Small intestine (tissue), 16 donors: ENCODE measurements at places on chromosomes 3 and 15. TPM values are rescaled to one million over a fixed set of nuclear protein-coding genes. Genes with fewer than 3 reads are reported as not detected.
A peak's percentile ranks its signal among the peaks of the same experiment; 100 is the strongest.

Gene CHL1
- polyA plus RNA-seq, result 6.6 TPM

DNA sequence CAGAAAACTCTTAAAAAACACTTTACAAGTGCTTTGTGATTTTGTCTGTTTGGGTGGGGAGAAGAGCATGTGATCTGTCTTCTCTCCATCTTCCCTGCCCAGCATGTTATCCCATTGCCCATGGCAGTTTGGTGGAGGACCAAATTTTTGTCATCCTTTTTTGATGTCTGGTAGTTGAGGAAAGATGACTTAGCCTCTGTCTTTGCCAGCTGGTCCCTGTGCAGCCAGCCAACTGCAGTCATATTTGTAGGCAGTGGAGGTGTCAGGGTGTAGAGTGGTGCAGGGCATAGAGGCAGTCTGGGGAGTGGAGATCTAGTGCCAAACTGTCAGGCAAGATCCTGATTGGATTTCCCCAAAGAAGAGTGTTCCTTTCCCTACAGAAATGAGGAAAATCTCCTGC lies 40.7 kb downstream of the GASK1A start:
- no peak for DNase-seq

- DNase-seq, result peak; percentile 83
These were observed 54.7 kb downstream of the FAM81A start for GRCh38 chr15:59492389-59493377.

GRCh38 chr3:101849714-101850245 lies 466 bp downstream of the NFKBIZ start:
- DNase-seq, result no peak

DNA sequence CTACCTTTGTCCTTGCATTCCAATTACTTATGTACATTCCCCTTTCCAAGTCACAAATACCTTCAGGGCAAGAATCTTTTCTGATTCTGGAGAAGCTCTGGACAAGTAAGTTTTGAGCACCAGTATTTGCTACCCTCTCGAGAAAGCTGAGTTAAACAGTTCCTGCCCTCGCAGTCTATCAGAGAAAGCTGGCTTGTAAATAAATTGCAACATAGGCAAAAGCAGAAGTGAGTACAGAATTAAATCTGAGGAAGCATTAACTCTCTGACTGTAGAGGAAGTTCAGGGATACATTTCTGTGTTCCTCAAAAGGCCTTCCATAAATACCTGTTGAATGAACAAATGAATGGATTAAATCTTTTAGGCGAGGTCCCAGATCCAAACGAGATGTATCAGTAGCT lies 1.2 kb downstream of the OSBPL11 start:
- DNase-seq, result peak; percentile 42

DNA sequence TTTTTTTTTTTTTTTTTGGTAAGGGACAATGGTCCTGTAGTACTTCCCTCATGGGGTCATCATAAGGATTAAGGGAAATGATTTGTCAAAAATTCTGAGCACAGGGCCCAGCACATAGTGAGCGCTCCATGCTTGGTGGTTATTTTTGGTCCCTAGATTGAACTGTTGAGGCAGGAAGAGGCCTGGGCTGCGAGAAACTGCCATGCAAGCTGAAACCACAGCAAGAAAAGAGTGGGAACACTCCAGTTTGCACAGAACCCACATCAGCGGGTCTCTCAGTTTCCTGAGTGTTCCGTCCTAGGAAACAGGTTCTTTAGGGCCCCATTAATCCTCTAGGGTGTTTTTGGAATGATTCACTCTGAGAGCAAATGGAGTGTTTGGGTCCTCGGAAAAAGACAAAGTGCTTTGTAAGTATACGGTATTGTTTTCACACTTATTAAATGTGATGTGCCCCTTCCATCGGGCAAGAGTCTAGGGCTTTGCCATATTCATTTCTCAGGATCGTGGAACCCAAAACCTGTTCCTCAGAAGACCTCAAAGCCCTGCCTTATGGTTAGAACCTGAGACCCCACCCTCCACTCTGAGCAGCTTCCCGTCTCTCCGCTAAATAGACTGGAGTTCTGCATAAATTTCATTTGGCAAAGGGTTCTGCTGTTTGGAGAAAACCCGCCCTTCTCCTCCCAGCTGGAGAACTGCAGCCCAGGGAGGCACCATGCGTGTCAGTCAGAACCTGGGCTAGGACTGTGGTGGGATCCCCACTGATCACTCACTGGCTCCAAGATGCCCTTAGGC lies 60.4 kb downstream of the SPSB4 start:
- DNase-seq, result no peak

DNA sequence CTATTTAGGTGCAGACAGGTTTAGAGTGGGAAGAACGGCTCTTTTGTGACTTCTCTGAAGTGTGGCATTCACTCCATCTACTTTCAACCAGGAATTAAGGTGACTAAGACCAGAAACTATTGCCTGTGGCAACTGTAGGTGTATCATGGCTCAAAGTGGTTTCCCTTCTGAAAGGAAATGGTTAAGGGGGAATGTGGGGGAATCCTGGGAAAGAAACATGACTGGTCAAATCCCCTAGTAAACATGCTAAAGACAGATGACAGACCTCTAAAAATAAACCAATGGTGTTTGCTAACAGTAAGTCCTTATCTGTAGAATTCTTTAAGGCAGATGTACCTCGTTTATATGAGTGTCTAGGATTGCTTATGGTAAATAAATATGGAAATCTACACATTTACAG lies 56.9 kb downstream of the MEGF11 start:
- DNase-seq, result no peak

- DNase-seq, result no peak
These were observed 17.6 kb upstream of the SEMA5B start for GRCh38 chr3:123044981-123045763.

DNA sequence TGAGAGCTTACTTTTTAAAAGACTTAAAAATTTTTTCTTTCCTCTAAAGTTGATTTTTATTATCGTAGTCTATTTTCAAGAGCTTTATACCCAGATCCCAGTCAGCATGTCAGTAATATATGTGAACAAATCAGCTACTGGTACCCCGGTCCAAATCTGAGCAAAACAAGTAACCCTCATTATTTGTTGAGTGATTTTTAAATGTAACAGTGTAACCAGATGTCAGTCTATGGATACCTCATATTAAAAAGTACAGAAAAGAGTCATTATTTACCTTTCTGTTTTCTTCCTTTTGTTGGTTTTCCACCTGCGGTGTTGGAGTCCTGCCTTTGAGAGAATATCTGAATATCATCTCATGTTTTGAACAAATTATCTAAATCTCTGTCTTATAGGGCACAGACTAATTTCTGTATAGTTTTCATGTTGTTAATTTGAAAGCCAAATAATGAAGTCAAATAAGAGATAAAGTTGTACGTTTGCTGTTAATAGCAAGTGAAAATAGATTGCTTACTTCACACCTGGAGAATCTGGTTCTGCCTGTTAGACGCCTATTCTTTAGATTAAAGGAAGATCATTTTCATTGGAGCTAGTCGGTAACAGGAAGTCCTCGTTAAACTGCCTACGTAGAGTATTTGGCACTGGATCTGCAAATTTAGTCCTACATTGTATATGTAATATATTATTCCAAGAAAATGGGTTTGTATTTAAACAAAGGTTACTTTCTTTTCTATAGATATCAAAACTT lies at the start of gene STX19:
Gene STX19 (minus strand): TSS at position 505 of the 745 bp plus-strand sequence. CDS start 13,328 bp downstream, outside the sequence.
- peak; percentile 89 for DNase-seq

GRCh38 chr3:174125267-174125824 lies 727.8 kb downstream of the NLGN1 start:
- peak; percentile 37 for DNase-seq

DNA sequence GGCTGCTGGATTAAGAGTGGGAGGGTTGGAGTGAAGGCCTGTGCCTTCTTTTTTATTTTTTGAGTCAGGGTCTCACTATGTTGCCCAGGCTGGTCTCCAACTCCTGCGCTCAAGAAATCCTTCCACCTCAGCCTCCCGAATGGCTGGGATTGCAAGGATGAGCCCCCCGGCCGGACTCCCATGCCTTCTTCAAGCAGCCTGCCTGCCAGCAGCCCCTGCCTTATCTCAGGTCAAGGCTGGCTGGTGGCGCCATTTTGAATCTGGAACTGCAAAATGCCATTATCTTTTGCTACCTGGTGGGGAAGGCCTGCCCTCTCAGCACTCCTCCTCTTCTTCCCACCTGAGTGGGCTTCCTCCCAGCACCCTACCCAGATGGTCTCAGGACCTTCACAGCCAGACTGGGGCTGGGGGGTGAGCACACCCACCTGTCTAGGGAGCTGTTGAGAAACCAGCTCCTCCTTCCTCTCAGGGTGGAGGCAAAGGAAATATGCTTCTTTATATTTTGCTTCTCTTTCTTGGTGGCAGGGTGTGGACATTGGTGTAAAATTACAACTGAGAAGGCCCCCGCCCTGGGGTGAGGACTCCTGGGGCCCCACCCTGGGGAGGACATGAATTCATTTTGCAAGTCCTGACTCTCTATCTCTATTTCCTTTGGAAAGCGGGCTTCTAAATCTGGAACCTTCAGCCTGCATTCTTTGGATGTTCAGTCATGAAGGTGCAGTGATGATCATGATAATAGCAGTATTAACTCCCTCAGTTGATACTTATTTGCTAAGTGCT lies 7.7 kb upstream of the FLNB start:
- no peak for DNase-seq

DNA sequence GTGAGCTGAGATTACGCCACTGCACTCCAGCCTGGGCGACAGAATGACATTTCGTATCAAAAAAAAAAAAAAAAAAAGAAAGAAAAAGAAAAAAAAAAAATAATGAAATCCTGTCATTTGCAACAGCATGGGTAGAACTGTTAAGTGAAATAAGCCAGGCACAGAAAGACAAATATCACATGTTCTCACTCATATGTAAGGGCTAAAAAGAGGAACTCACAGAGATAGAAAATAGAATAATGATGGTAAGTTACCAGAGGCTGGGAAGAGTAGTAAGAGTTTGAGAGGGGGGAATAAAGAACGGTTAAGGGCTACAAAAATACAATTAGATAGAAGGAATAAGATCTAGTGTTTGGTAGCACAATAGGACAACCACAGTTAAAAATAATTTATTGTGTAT lies 19.7 kb downstream of the DENND6A start:
- no peak for DNase-seq

Gene EID1
- 85.2 TPM for polyA plus RNA-seq

DNA sequence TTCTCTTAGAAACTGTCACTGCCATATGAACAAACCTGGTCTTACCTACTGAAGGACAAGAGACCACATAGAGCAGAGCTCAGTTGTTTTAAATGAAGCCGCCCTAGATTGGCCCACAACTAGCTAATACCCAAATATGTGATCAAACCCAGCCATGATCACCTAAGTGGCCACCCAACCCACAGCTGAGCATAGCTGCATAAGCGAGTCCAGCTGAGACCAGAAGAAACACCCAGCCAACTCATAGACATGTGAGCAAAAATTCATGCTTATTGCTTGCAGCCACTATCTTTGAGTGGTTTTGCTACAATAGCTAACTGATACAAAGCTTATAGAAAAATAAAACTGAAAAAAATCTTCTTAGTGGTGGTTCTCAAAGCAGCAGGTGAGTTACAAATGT lies 124.3 kb upstream of the CPNE4 start:
- no peak for DNase-seq

- no peak for DNase-seq
These were observed 13.9 kb upstream of the CPNE9 start for GRCh38 chr3:9689757-9690156.

- DNase-seq, result no peak
These were observed 128.7 kb downstream of the LRRN1 start for GRCh38 chr3:3927965-3928364.

GRCh38 chr3:138371070-138371965 lies 22.9 kb downstream of the MRAS start:
- DNase-seq, result no peak

DNA sequence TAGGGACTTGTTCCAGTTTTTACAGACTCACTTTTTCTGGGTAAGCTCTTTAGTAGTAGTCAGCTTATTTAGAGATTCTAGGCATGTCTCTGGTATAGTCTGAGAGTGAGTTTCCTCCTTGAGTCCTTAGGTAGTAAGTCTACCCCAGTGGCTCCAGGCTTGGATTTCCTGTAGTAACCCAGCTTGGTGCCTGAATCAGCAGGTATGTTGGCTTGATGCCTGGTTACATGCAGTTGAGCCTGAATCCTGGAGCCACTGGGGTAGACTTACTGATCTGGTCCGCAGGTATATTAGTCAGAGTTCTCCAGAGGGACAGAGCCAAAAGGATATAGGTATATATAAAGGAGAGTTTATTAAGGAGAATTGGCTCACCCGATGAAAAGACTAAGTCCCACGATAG lies 85.8 kb upstream of the RBMS3 start:
- DNase-seq, result no peak

Gene UBL7
- 51.7 TPM for polyA plus RNA-seq

Gene LXN
- polyA plus RNA-seq, result 29.2 TPM

- DNase-seq, result no peak
These were observed 41.6 kb downstream of the FBXL2 start for GRCh38 chr3:33318710-33319380.

Gene LRRC31
- polyA plus RNA-seq, result 6.8 TPM

GRCh38 chr3:129429602-129430001 lies 1.2 kb upstream of the EFCAB12 start:
- DNase-seq, result no peak

GRCh38 chr3:13401149-13401548 lies 19.0 kb downstream of the NUP210 start:
- DNase-seq, result no peak

- peak; percentile 86 for DNase-seq
These were observed at the start of gene DVL3 for GRCh38 chr3:184154885-184155643. DVL3 (plus strand) TSS chr3:184155377; CDS start chr3:184155636, 259 bp downstream.
